ENCODE measurements at places on chromosomes 6 and 20. TPM values are rescaled to one million over a fixed set of nuclear protein-coding genes. Genes with fewer than 3 reads are reported as not detected.

DNA sequence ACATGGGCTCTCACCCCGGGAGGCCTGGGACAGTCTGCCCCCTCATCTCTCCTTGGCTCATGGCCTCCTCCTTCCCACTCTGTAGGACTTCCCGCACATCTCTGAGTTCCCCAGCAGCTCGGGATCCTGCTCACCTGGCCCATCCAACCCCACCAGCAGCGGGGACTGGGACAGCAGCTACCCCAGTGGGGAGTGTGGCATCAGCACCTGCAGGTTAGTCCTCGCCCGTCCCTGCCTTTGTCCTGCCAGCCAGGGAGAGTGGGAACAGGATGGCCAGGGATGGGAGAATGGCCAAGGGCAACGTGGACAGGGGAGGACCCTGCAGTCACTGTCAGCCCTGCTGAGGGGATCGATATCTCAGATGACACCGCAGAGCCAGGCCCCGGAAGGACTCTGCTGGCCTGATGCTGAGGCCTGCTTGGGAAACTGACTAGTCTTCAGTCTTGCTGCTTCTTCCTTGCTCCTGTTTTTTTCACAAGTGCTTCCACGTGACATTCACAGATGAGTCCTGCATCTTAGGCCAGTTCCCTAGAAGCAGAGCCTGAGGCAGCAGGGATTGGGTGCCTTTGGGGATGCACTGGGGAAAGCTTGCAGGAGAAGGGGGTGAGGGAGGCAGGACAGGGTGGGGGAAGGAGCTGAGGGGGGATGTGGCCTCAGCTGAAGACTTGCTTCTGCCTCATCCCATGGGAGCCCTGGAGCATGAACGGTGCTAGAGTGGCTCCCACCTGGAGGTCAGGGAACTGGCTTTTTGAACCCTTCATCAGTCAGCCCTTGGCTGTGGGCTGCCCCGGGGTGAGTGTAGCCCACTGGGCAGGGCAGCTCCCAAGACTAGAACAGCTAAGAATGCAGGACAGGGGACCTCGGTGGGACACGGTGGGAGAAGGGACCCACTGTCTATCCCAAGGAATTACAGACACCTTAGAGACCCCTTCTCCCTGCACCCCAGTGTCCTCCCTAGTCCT is 120.1 kb downstream of the JPH2 start:
- H3K27ac ChIP-seq: no peak overlapping the region
- no peaks in the 10 kb centered on the region for H3K4me1 ChIP-seq
- H3K4me3 ChIP-seq: no peak overlapping the region
- peak; percentile 87 for DNase-seq

DNA sequence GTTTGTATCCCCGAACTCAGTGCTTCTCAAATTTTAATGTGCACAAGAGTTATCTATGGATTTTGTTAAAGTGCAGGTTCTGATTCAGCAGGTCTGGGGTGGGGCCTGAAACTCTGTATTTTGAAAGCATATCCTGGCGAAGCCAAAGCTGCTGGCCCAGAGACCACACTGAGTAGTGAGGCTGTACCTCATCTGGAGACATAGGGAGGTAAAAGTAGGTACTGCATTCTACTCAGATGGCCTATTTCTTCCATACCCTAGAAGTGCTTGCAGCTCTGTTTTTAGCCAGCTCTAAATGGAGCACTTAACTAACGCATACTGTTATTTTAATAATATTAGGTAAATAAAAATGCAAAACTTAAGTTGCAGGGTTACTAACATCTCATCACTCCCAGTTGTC is 241.6 kb upstream of the PRND start:
- H3K4me1 ChIP-seq: no peaks in the 10 kb centered on the region
- no peaks in the 10 kb centered on the region for H3K27me3 ChIP-seq
- no peak overlapping the region for H3K27ac ChIP-seq
- DNase-seq: no peak

The KIAA1755 gene
- total RNA-seq: 7.3 TPM

The VWA7 gene
- 0.50 TPM for total RNA-seq

Measured in esophagus muscularis mucosa (tissue), 4 donors.